ENCODE measurements at places on chromosomes 5 and 9.
A peak's percentile ranks its signal among the peaks of the same experiment; 100 is the strongest.

GRCh38 chr5:74631081-74631953, 9.2 kb downstream of the ENC1 start:
- DNase-seq: no peak

DNA sequence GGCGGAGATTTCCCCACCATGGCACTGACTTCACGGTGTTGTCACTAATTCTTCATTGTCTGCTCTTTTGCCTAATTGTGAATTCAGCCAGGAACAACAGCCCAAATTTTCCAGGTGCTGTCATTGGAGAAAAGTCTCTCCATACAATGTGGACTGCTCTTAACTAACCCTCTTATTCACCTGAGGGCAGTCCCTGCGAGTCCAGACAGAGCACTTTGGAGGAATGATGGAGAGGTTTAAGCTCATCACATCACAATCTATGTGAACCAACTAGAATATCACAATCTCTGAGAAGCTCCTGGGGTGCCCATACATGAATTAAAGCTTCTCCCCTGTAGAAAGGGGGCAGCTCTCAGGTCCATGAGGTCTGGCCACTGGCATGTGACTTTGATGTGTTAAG, 56.4 kb downstream of the MTX3 start:
- no peak for DNase-seq

DNA sequence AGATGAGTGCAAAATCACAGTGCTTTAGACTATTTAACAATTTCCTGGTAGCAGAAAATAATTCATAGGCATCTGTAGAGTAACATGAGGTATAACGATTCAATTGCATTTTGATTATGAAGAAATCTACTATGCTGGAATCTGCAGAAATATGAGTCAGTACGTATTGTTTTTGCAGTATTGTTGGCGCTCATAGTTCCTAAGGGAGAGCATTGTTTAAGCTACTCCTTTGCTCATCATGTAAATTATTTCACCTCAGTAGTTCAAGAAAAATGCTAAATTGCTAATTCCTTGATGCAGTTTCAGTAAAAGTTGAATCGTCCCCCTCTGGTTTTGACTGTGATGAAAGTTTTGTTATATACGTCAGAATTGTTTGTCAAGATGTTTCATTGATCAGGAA, 458.4 kb downstream of the HINT1 start:
- no peak for DNase-seq

- no peak for DNase-seq
These were observed 1.1 kb downstream of the PTGER4 start for GRCh38 chr5:40680741-40681362.

DNA sequence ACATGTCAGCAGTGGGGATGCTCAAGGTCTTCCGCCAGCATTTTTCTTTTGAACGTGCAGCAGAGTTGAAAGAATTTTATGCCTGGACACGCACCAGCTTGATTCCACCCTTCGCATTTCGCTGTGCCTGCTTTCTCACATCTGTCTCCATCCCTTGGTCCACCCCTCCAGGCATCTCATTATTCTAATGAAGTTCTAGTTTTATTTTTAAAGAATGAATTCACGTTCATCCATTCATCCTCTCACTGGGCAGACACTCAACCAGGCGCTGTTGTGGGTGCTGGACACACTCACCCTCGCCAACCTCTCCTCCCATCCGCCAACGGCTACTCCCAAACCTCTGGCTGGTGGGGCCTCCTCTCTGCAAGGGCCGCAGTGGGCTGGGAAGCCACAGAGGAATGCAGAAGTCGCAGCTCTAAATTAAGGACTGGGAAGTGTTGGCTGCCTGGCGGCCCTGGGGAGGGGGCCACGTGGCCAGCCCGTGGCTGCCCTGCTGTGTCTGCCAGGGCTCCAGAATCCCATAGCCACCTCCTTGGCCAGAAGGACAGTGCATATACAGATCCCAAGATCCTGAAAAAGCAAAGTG, 6.7 kb downstream of the SUSD3 start:
- peak; percentile 61 for DNase-seq

DNA sequence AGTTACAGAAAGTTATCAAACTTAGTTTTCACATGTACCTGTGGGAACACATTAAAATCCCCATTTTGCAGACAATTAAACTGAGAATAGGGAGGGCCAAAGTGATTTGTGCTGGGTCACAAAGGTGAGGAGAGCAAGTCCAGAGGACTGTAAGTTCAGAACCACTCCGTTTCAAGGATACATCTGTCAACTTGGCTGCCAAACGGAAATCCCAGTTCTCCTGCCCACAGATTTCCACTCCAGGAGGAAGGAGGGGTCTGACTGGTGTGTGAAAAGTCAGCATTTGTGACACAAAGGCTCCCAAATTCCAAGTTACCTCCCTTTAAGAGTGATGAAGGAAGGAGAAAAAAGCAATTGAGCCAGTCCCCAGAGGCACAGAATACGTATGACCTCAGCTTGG, 42.3 kb downstream of the PRELID2 start:
- DNase-seq: no peak

GRCh38 chr9:77899679-77900354, 131.8 kb downstream of the GNAQ start:
- DNase-seq: no peak

DNA sequence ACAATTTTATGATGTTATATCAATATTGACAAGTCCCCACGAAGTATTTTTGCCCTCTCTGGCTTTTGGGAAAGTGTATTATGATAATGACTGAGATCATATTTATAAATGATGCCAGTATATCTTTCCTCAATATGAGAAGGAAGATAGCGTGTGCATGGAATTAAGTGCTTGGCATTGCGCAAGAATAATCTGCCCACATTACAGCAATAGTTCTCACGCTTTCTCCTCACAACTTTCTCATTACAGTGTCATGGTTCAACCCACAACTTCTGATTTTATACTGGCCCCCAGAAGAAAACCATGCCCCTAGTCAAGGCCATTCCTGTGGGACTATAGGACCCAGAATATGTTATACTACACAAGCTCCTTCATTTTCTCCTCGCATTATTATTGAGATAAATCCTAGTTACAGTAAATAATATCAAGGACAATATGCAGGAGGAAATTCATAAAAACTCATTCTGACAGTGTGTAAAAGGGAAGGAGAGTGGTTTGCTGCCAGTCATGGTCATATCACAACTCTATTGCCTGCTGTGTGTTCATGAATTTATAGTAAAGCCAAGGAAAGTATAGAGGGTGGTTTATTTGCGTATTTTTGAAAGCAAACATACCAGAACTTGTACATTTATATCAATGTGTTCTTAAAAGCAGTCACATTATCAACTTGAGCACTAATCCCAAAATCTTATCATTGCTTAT, 114.1 kb downstream of the PIK3R1 start:
- no peak for DNase-seq

DNA sequence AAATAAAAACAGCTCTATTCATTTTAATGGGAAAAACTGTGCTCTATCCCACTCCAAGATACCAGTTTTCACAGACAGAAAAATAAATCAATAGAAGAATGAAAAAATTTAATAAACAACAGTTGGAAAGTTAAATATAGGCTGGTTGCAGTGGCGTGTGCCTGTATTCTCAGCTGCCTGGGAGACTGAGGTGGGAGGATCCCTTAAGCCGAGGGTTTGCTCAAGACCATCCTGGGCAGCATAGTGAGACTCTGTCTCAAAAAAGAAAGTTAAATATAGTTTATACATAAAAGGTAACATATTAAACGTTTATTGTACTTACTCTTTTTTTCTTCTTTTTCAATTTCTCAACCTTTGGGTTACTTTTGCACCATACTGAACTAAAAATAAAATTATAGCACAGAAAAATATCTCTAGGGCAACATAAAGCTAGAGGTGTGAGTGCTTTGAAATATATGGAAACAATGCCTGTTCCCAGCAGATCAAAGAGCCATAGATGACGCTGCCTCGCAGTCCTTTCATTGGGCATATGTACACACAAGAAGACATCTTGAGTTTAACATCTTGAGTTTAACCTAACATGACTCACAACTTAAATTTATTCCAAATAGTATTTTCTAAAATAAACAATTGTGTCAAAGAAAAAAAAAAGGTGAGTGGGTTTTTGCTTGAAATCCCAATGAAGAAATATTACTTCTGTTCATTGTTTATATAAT, 25.7 kb upstream of the KLF9 start:
- no peak for DNase-seq

DNA sequence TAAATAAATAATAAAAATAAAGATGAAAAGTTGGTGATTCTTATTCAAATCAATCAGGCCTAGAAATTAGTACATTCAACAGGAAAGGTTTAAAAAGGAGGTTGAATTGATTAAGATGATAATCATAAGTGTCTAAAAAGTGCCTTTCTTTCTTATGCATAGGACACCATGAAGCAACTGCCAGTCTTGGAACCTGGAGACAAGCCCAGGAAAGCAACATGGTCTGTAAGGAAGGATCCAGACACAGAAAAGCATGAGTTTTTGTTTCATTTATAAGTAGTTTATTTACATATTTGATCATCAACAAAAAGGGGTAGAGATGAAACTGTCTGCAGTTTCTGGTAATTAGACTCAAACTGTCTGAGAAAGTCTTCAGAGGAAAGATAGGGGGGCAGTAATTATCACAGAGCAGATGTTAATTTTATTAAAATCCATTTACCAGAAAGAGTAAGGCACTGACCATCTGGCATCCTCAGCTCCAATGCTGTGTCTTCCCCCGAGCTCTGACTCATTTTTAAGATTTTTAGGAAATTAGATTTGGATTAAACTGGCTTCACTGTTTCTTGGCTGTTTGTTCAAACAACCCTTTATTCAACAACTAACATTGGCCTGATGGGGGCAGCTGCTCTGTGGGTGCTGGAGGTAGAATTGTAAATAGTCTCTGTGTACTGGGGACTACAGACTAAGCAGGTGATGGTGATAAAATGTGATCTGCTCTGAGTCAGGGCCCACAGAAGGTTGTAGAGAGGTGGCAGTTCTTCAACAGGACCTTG, 2.7 kb downstream of the RABEPK start:
- DNase-seq: no peak

DNA sequence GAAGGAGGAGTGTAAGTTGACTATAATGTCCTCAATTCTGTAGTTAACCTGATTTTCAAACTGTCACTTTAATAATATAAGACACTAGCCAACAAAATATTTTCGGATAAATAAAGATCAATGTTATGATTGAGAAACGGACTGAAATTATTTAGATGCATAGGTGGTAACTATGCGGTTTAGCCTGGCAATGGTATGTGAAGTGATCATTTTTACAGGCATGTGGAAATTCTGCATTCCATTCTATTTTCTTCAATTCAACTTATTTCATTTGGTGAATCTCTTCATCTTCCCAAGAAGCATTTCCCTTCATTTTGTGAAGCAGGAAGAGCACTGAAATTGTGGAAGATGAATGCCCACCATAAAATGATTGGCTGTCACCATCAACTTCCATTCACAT, 1457.5 kb upstream of the CDH9 start:
- no peak for DNase-seq

DNA sequence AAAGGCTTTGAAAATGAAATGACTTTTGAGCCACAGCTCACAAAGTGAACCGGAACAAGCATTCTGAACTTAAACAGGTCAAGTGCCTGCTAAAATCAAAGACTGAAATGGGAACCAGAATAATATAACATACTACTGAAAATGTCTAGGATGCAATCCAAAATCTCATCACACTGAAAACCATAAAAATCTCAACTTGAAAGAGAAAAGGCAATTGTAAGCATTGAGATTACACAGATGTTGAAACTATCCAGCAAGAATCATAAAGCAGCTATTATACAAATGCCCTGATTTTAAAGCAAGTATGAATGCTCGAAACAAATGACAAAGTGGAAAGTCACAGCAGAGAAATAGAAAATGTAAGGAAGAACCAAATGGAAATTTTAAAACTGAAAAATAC, 211.5 kb upstream of the GAS1 start:
- no peak for DNase-seq

DNA sequence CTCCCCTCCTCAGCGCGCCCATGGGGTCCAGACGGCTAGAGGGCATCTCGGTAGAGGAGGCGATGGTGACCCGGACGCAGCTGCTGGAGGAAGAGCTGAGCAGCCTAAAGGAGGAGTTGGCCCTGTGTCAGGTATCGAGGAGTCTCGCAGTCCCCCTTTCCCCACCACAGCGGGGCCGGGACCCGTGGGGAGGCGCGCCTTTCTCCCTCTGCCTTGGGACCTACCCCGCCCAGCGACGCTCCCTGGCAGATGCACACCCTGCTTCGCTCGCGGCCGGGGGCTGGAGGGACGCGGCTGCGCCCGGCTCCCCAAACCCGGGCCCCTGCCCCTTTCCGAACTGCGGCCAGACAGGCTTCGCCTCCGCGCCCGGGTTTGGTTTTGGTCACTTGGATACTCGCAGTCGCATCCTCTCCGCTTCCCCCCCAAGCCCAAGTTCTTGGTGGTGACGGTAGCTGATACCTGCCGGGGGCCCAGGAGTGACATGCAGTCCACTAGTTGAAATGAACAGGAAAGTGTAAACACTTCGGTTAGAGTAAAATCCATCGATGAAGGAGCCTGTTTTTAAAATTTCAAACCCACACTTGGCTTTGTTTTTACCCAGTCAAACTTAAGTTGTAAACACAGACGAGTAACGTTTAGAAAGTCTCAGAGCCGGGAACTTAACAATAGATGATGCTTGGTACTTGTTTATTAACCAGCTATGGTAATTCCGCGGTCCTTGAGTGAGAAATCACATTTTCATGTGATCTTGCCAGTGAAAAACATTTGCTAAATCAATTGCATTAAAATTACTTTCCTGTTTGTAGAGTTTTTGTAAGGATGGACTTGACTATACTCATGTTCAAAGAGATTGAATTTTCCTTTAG, 688 bp downstream of the CNTLN start:
- DNase-seq: peak; percentile 80

- DNase-seq: no peak
These were observed 22.5 kb downstream of the POC5 start for GRCh38 chr5:75694781-75695180.

DNA sequence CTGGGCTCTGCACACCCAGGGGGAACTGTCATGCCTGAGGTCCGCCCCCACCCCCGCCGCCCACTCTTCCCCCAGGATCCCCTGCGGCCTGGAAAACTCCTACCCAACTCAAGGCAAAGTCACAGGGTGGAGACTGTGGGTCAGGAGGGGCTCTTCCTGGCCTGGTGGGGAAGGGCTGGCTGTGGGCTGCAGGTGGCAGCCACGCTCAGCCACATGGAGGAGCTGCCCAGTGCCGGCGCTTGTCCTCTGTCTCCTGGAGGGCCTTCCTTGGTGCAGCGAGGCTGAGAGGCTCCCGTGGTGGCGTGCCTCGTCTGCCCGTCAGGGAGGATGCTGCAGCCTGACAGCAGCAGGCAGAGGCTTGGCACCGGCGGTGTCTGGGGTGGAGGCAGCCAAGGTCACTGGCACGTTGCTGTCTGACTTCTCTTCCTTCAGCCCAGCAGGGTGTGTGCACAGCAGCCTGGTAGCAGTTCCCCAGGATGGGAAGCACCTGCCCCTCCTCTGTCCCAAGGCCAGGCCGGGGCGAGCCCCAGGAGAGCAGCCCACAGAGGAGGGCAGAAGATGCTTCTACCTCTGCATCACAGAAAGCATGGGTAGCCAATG, 78.1 kb downstream of the ADAMTS2 start:
- peak; percentile 48 for DNase-seq

DNA sequence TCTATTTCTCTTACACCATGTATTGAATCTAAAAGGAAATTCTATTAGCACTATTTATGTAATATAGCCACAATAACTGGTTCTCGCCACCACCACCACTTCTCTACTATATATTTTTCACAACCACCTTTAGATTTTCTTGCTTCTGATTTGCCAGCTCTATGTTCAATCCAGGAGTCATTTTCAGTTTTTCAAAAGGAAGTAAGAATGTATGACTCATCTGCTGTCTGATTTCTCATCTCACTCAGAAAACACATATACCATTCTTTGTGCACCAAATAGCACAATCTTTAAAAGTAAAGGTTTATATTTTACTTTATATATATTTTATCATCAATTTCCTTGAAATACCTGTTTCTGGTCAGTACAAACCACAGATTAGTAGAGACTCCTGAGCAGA, 1127.5 kb downstream of the TAF11L14 start:
- DNase-seq: no peak

All from aorta (tissue), 5 donors.